Activated CD4-positive, alpha-beta T cell treated with anti-CD3 and anti-CD28 coated beads for 36 hours (primary cell): ENCODE measurements at places on chromosomes 4 and X.

DNA sequence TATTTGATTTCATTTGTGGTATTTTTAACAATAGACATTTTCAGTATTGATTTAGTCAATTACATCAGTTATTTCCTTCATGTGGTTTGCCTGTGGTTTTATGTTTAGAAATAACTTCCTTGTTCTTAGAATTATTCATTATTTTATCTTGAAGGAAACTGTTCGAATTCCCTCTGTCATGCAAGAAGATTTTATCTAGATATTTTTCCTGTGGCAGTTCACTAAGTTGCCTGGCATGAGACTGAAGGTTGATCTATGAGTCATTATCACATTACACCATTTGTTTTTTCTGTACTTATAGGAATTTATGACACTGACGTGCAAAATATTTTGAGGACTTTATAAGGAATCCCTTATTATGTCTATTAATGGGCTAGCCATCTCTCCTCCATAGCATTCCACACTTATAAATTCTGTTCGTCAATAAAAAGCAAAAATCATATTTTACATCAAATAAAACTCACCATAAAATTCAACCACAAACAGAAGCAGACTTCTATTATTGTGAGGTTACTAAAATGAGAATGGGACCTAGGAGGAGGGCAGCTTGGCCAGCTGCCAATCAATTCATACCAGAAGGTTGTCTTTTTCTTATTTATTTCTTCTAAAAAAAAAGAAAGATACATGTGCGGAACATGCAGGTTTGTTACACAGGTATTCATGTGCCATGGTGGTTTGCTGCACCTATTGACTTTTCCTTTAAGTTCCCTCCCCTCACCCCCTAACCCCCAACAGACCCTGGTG is 179.0 kb downstream of the KCNIP4 start:
- H3K36me3 ChIP-seq: no peaks in the 10 kb centered on the region
- peaks cover 13% of the 10 kb centered on the region for H3K27me3 ChIP-seq
- no peak for DNase-seq

- no peaks in the 10 kb centered on the region for H3K27me3 ChIP-seq
- no peaks in the 10 kb centered on the region for H3K36me3 ChIP-seq
- H3K27ac ChIP-seq: no peak overlapping the region
Measured at GRCh38 chr4:40379248-40379647, 44.1 kb downstream of the CHRNA9 start.

DNA sequence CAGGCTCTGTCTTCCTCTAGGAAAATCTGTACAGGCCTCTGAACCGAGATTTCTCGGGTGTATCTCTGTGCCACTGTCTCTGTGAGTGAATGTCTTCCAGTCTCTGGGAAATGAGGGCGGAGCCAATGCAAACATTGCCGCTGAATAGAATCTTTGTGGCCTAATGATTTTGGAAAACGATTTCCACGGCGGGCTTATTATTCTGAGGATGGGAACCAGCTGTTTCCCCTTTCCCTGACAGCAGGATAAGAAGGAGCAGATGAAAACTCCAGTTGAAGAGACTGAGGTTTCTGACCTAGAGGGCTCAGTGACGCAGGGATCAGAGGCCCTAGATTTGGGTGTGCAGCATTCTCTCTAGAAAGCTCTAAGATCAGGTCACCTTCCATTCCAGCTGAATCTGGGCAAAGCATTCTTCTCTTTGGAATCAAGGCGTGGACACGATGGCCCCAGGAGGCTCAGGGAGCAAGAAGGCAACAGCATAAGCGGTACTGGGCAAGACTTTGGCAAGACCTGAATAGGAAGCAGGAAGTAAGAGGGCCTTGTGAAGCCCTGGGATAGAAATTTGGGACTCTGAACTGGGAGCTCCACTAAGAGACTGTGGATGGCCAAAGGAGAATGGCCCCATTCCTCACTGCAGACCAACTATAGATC is 47.3 kb downstream of the PJA1 start:
- H3K36me3 ChIP-seq: no peaks in the 10 kb centered on the region
- H3K4me1 ChIP-seq: no peaks in the 10 kb centered on the region
- H3K4me3 ChIP-seq: no peak overlapping the region
- no peak overlapping the region for H3K27ac ChIP-seq
- DNase-seq: no peak

- H3K27me3 ChIP-seq: no peaks in the 10 kb centered on the region
- H3K4me1 ChIP-seq: no peaks in the 10 kb centered on the region
- no peak overlapping the region for H3K4me3 ChIP-seq
- no peak for DNase-seq
Measured at GRCh38 chr4:93384887-93385286, 443.7 kb upstream of the ATOH1 start.
